CD4-positive, alpha-beta memory T cell (primary cell): ENCODE measurements at places on chromosomes 7 and 10. TPM values are rescaled to one million over a fixed set of nuclear protein-coding genes. Genes with fewer than 3 reads are reported as not detected.
A peak's percentile ranks its signal among the peaks of the same experiment; 100 is the strongest.

- H3K36me3 ChIP-seq, result no peaks in the 10 kb centered on the region
- H3K27me3 ChIP-seq, result no peaks in the 10 kb centered on the region
- H3K27ac ChIP-seq, result no peak overlapping the region
- H3K4me1 ChIP-seq, result no peaks in the 10 kb centered on the region
These were observed 51.2 kb downstream of the ANLN start for GRCh38 chr7:36440880-36441279.

DNA sequence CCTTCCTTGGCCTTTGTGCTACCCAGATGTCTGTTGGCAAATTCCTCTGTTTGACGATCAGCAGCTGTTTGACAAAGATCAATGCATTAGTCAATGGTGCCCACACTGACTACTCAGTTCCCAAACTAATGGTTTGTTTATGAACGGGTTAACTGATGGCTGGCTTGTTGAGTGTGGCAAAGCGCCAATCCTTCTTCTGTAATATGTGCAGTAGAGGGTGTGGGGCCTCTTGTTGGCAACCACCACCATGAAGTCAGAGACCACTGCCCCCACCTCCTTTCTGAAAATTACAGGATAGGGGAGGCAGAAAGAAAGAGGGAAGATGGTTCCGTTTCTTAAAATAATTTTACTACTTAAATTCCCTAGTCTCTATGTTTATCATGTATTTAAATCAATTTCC lies 2.6 kb upstream of the PLCE1 start:
- no peak overlapping the region for H3K27ac ChIP-seq
- no peaks in the 10 kb centered on the region for H3K36me3 ChIP-seq
- H3K4me1 ChIP-seq, result no peaks in the 10 kb centered on the region
- no peak for DNase-seq
- peaks cover 12% of the 10 kb centered on the region for H3K27me3 ChIP-seq

The FFAR4 gene
- not detected for total RNA-seq

The GBX1 gene
- not detected for total RNA-seq

DNA sequence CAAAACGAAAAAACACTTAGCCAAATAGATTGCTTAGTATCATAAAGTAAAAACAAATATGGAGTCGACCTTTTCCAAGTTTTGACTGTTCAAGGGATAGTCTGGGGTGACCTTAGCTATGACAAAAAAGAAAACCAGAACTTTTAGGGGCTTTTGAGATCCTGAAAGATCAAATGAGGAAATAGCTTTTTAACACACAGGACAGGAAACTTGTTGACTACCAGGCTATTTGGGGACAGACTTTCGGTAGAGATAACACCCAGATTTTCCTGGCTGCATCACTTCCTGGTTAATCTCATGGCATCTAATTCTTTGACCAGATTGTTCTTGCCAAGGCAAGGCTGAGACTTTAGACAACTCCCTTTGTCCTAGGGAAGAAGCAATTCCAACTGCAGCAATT lies 34.5 kb upstream of the EGR2 start:
- H3K27me3 ChIP-seq, result no peaks in the 10 kb centered on the region
- no peaks in the 10 kb centered on the region for H3K36me3 ChIP-seq
- no peak for DNase-seq
- H3K27ac ChIP-seq, result no peak overlapping the region
- peaks cover 16% of the 10 kb centered on the region for H3K4me1 ChIP-seq
- H3K4me3 ChIP-seq, result no peak overlapping the region

- peaks cover 13% of the 10 kb centered on the region for H3K4me1 ChIP-seq
- H3K27me3 ChIP-seq, result no peaks in the 10 kb centered on the region
- peaks cover 16% of the 10 kb centered on the region for H3K36me3 ChIP-seq
- no peak for DNase-seq
These were observed 16.8 kb downstream of the STX1A start for GRCh38 chr7:73702665-73703064.

GRCh38 chr7:119228482-119228881 lies 1004.0 kb downstream of the ANKRD7 start:
- DNase-seq, result no peak
- H3K27ac ChIP-seq, result no peak overlapping the region
- H3K4me1 ChIP-seq, result no peaks in the 10 kb centered on the region
- no peaks in the 10 kb centered on the region for H3K36me3 ChIP-seq

The PIP gene
- not detected for total RNA-seq

DNA sequence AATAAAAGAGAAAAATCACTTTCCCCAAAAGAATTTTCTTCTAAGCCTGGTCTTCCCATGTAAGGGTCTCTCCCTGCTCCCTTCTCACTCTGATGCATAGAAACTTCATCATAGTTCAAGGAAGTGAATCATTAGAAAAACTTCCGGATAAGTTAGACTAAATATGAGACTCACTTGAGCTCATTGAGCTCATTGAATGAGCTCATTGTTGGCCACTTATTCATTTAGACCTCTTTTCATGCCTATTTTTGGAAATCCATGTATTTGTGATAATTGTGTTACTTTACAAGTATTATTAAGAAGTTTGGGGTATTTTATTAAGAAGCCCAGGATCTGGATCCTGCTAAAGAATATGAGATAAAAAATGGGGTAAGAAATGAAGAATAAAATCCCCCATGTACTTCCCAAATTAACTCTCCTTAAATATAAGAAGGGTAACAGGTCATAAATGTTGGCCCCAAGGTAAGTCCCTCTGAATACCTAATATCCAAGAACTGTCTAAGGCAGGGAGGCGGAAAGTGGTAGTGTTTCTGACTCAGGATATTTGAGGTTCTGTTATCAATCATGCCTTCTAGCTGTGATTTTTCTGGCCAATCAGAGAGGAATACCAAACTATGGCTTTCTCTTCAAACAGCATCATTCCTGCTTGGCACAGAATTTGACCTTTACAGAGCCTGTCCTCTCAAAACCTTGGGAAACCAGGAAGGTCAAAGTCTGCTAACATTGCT lies 236.5 kb upstream of the PTN start:
- no peaks in the 10 kb centered on the region for H3K4me1 ChIP-seq
- H3K27ac ChIP-seq, result no peak overlapping the region
- no peaks in the 10 kb centered on the region for H3K36me3 ChIP-seq
- no peaks in the 10 kb centered on the region for H3K27me3 ChIP-seq
- DNase-seq, result no peak

DNA sequence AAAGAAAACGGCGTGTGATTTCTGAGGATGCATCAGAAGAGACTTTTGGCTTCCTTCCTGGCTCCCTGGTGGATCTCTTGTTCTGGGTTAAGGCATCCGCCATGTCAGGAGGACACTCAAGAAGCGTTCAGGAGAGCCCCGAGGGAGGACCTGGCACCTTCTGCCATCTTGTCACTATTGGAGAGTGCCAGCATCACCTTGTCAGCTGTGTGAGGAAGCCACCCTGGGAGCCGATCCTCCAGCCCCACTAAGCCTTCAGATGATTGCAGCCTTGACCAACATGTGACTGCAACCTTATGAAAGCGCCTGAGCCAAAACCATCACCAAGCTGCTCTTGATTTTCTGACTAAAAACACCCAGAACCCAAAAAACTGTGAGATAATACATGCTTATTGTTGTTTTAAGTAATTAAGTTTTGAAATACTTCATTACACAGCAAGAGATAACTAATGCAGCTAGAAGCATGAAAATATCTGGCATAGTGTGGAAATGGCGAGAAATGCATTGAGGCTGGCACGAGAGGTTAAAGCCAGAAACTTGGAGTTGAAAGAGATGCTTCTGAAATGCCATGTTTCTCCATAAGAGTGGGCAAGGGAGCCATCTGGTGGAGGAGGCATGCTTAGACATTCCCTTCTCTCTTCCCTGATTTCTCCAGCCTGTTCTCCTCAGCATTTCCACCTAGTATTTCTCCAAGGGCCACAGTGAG lies 5.4 kb upstream of the ZFYVE27 start:
- H3K27me3 ChIP-seq, result no peaks in the 10 kb centered on the region
- DNase-seq, result peak; percentile 57
- H3K4me3 ChIP-seq, result no peak overlapping the region
- no peaks in the 10 kb centered on the region for H3K36me3 ChIP-seq
- H3K27ac ChIP-seq, result no peak overlapping the region

- peaks cover 12% of the 10 kb centered on the region for H3K4me1 ChIP-seq
- H3K36me3 ChIP-seq, result no peaks in the 10 kb centered on the region
- no peaks in the 10 kb centered on the region for H3K27me3 ChIP-seq
- DNase-seq, result no peak
- no peak overlapping the region for H3K4me3 ChIP-seq
These were observed 11.2 kb upstream of the PRDX3 start for GRCh38 chr10:119189811-119190282.

- no peak for DNase-seq
- H3K36me3 ChIP-seq, result no peaks in the 10 kb centered on the region
- no peak overlapping the region for H3K27ac ChIP-seq
- H3K27me3 ChIP-seq, result no peaks in the 10 kb centered on the region
These were observed 348.7 kb upstream of the ZMIZ1 start for GRCh38 chr10:78720091-78720490.

- no peaks in the 10 kb centered on the region for H3K27me3 ChIP-seq
- DNase-seq, result no peak
- H3K36me3 ChIP-seq, result no peaks in the 10 kb centered on the region
- no peak overlapping the region for H3K4me3 ChIP-seq
- no peak overlapping the region for H3K27ac ChIP-seq
These were observed 280.6 kb upstream of the ETV1 start for GRCh38 chr7:14270099-14270498.

DNA sequence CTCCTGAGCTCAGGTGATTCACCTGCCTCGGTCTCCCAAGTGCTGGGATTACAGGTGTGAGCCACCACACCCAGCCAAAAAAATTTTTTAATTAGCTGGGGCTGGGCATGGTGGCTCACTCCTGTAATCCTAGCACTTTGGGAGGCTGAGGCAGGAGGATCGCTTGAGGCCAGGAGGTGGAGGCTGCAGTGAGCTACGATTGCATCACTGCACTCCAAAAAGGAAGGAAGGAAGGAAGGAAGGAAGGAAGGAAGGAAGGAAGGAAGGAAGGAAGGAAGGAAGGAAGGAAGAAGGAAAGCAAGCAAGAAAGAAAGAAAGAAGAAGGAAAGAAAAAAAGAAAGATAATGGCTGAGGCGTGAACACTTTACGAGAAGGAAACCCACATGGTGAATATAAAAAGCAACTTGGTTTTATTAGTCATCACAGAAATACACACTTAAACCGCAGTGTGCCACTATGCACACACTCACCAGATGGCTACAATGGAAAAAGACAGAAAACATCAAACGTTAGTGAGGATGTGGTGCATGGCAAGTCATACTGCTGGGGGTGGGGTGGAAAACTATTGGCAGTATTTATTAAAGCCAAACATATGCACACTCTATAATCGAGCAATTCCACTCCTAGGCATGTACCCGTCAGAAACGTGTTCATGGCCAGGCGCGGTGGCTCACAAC lies 4.4 kb upstream of the CCL26 start:
- H3K4me1 ChIP-seq, result peaks cover 10% of the 10 kb centered on the region
- no peak overlapping the region for H3K4me3 ChIP-seq
- H3K27me3 ChIP-seq, result no peaks in the 10 kb centered on the region
- peak; percentile 46 for DNase-seq
- H3K27ac ChIP-seq, result no peak overlapping the region

- H3K27me3 ChIP-seq, result no peaks in the 10 kb centered on the region
- H3K27ac ChIP-seq, result no peak overlapping the region
- H3K4me1 ChIP-seq, result no peaks in the 10 kb centered on the region
- no peak overlapping the region for H3K4me3 ChIP-seq
- no peaks in the 10 kb centered on the region for H3K36me3 ChIP-seq
- no peak for DNase-seq
These were observed 546.8 kb downstream of the PHTF2 start for GRCh38 chr7:78345293-78345911.

DNA sequence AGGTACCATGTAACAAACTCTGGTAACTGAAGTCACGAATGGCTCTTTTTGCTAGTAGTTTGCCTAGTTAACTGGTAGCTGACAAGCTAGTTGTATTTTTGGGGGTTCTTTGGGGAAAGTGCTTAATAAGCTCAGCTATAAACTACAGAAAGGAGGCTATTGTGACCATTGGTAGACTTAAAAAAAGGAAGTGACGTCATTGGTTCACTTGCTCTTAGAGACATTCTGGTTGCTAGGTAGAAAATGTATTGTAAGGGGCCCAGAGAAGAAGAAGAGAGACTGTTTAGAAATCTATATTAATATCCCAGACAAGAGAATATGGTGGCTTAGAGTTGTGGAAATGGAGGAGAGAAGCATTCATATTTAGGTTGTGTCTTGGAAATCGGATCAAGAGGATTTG lies 103.0 kb downstream of the NXPH1 start:
- DNase-seq, result no peak
- no peak overlapping the region for H3K27ac ChIP-seq
- H3K36me3 ChIP-seq, result no peaks in the 10 kb centered on the region
- no peaks in the 10 kb centered on the region for H3K4me1 ChIP-seq

The FAM171A1 gene
- total RNA-seq, result 7.1 TPM

The ACSM6 gene
- not detected for total RNA-seq

DNA sequence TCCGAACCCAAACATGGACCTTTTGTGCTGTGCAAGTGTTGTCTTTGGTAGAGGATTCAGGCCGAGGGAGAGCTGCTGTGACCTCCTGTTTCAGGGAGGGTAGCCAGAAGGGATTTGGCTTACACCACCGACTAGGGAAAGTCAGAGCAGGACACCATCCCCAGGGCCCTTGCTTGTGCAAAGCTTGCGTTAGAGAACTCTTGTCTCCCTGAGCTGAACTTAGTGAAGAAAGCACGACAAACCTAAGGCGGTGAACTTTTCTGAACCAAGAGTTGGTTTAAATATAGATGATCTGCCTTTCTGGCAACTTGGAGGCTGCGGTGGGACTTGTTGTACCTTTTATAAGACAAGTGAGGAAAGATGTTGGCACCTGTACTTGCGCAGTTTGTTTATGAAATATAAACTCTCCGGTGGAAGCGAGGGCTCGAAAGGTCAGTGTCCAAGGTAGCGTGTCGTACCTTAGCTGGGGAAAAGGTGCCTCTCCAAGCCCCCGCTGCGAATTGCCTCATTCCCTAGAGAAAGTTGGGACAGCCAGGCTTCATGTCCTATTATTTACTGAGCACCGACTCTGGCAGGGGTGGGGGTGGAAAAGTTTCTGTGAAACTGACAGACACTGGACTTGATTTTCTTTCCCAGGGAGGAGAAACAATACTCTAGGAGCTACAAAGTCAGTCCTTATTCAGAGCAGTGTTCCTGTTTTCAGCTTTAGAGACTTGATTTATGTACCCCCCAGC lies 31.6 kb downstream of the WBP1L start:
- DNase-seq, result no peak
- H3K4me3 ChIP-seq, result no peak overlapping the region
- H3K27me3 ChIP-seq, result no peaks in the 10 kb centered on the region

The BRI3 gene
- 73.8 TPM for total RNA-seq

- no peak overlapping the region for H3K4me3 ChIP-seq
- no peaks in the 10 kb centered on the region for H3K4me1 ChIP-seq
- H3K27ac ChIP-seq, result no peak overlapping the region
- H3K27me3 ChIP-seq, result no peaks in the 10 kb centered on the region
These were observed 43.6 kb upstream of the WNT16 start for GRCh38 chr7:121285066-121285667.

GRCh38 chr7:77447616-77448015 lies 31.5 kb upstream of the GSAP start:
- no peaks in the 10 kb centered on the region for H3K4me1 ChIP-seq
- no peaks in the 10 kb centered on the region for H3K36me3 ChIP-seq
- no peak overlapping the region for H3K27ac ChIP-seq
